ENCODE measurements at places on chromosomes 4 and X. TPM values are rescaled to one million over a fixed set of nuclear protein-coding genes. Genes with fewer than 3 reads are reported as not detected.

CENPE gene
- 0.33 TPM for total RNA-seq

GRCh38 chr4:102163404-102164140 lies 181.7 kb downstream of the SLC39A8 start:
- H3K4me1 ChIP-seq: no peaks in the 10 kb centered on the region
- no peak overlapping the region for H3K27ac ChIP-seq
- H3K27me3 ChIP-seq: no peaks in the 10 kb centered on the region
- no peaks in the 10 kb centered on the region for H3K36me3 ChIP-seq

- no peak for DNase-seq
- no peak overlapping the region for H3K27ac ChIP-seq
- no peaks in the 10 kb centered on the region for H3K36me3 ChIP-seq
- no peaks in the 10 kb centered on the region for H3K27me3 ChIP-seq
- H3K4me3 ChIP-seq: no peak overlapping the region
These were observed 91.6 kb downstream of the APBB2 start for GRCh38 chr4:41122775-41123174.

LONRF3 gene
- 18.8 TPM for total RNA-seq

DNA sequence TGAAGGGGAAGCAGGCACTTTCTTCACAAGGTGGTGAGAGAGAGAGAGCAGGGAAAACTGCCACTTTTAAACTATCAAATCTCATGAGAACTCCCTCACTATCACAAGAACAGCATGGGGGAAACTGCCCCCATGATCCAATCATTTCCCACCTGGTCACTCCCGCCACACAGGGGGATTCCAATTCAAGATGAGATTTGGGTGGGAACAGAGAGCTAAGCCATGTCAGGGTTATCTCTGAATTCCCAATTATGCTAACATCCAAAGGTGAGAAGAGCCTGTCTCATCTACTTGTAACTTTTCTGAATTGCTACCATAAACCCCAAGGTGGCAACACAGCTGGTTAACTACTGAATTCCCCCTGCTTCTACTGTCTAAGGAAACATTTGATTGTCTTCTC lies 758.5 kb downstream of the ADGRL3 start:
- H3K27me3 ChIP-seq: no peaks in the 10 kb centered on the region
- no peaks in the 10 kb centered on the region for H3K36me3 ChIP-seq
- H3K4me3 ChIP-seq: no peak overlapping the region
- no peaks in the 10 kb centered on the region for H3K4me1 ChIP-seq
- no peak for DNase-seq

Measured in body of pancreas (tissue), 4 donors.